Activated effector memory CD4-positive, alpha-beta T cell treated with Interleukin-2 at 50 U/mL for 16 hours (primary cell): ENCODE measurements at places on chromosomes 4 and X.

- no peak for DNase-seq
Observed at GRCh38 chr4:41380511-41381157, 123.9 kb downstream of the UCHL1 start.

GRCh38 chr4:69787879-69788278, 27.5 kb upstream of the SULT1B1 start:
- no peak for DNase-seq

DNA sequence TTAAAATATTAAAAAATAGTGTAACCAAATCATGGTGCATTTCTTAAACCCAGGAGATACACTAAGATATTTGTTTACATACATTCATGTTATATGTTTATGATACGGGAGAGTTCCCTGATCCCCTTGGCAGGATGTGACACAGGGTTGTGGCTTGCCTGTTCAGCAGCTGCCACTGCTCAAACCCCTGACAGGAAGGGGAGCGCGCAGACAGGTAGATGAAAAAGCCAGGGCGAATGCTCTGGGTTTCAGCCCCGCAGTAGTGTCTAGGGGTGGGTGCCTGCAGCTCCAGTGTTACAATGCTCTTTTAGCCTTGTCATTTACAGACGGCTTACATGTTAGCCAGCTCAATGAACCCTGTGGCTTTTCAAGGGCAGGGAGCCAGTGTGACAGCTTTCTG, 1343.8 kb upstream of the IGFBP7 start:
- DNase-seq: no peak

- no peak for DNase-seq
Observed at GRCh38 chr4:165944900-165945299, 71.9 kb downstream of the TLL1 start.

- DNase-seq: no peak
Observed at GRCh38 chr4:140242357-140243277, 88.6 kb upstream of the MAML3 start.

DNA sequence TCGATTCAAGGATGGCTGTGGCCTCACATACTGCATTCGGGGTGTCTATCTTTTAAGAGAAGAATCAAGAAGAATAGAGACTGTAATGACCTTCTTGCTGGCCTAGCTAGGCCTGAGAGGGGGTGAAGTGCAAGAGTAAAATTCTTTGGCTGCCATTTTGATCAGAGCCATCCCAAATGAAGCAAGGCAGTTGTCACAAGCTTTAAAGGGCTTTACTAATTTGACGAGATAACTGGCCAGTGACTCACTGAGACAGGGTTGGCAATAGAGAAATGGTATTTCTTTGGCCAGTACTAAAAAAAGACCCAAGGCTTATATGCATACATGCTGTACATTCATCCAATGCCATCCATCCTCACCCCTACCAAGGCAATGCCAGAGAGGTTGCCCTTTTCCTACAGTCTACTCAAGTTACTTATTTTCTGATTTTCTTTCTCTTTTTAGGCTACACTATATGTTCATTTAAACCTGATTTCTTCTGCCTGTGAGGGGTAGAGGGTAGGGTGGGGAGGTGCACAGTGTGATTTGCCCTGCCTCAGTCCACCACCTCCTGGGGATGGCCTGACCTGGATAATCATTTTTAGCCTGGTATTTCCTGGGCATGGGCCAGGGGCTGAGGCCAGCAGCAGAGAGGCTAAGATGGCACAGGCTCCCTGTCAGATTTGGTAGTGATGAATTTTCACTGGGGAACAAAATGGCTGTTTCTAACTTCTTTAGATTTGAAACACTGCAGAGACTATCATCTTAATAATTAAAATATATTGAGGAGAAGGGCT, 32.2 kb downstream of the ATG4A start:
- no peak for DNase-seq

- DNase-seq: peak; percentile 15
Observed at GRCh38 chrX:109890910-109891502, 111.9 kb upstream of the TMEM164 start.

DNA sequence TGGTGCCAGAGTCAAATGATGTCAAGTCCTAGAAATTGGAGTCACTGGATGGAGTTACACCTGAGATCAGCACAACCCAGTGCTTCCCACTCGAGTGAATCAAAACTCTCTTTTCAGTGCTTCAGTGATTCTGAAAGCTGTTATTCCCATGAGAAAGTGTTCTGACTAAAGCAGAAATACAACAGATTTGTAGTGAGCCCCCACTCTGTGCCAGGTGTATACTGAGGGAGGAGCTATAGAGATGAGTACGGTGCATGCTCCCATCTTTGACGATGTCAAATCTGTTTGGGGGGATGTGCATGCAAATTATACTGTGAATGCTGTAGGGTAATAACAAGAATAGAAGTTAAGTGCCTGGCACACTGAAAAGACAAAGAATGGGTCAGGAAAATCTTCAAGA, 330.2 kb downstream of the HS3ST1 start:
- no peak for DNase-seq

- no peak for DNase-seq
Observed at GRCh38 chrX:72113461-72113860, 18.3 kb downstream of the RTL5 start.

DNA sequence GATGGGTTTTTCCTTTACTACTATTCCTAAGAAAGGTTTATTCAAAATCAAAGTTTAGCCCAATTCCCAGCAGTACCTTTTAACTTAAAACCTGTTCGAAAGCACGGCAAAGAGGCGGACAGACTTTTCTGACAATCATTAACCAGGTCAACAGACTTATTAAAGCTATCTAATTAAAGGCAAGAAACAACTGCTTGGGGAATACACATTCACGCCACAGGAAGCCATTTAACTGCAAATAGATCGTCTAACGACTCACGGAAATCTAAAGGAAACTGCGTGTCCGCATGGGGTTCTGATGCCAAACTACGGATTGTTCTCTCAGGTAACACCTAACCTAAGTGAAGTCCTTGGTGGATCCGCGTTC, 663 bp upstream of the USP53 start:
- DNase-seq: no peak

GRCh38 chr4:176883108-176883550, 90.4 kb upstream of the VEGFC start:
- DNase-seq: no peak

DNA sequence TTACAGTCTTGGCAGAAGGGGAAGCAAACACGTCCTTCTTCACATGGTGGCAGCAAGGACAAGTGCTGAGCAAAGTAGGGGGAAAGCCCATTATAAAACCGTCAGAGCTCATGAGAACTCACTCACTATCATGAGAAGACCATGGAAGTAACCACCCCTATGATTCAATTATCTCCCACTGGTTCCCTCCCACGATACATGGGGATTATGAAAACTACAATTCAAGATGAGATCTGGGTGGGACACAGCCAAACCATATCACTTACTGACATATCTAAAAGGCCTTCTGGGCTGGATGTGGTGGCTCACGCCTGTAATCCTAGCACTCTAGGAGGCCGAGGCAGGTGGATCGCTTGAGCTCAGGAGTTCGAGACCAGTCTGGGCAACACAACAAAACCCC, 117.1 kb upstream of the USP9X start:
- DNase-seq: no peak

DNA sequence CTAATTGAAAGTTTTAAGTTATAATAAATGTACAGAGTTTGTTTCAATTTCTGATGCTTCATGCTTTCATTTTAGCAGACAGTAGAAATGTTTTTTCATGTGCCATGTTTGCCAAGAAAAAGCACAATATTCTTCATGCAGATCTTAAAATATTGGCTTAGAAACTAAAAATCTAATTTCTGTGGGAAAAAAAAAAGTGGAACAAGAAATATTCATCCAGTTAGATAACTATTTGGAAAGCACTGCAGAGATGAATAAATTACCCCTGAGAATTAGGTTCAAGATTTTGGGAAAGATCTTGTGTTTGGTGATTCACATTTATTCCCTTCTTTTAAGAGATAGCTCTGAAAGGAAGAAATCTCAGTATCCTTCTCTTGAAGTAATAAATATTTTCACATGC, 912.5 kb downstream of the C4orf33 start:
- no peak for DNase-seq

- DNase-seq: no peak
Observed at GRCh38 chrX:130625386-130625785, 223.6 kb downstream of the RBMX2 start.

DNA sequence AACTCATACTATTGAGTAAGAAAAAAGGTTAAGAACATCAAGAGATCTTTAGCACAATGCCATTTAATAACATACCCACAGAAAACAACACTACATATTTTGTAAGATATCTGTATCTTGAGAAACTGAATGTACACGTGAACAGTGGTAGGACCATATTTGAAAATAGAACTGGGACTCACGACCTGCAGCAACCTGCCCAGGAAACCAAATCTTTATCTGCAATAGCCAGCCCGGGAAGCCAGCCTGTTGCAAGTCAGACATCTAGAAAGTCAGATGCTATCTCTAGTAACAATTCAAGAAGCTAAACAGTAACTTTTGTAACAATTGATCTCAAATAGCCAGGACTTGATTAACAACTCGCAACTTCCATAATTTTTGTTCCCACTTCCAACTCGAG, 52.6 kb upstream of the SOD3 start:
- no peak for DNase-seq

- DNase-seq: no peak
Observed at GRCh38 chr4:17667253-17667652, 52.8 kb downstream of the MED28 start.

DNA sequence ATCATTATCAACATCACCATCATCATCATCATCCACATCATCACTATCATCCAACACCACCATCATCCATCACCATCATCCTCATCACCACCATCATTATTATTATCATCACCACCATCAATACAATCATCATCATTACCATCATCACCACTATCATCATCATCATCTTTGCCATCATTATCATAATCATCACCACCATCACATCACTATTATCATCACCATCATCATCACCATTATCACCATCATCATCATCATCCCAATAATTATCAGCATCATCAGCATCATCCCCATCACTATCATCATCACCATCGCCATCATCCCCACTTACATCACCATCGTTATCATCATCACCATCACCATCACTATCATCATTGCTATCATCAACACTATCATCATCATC, 1021.9 kb upstream of the PRKX start:
- DNase-seq: no peak

DNA sequence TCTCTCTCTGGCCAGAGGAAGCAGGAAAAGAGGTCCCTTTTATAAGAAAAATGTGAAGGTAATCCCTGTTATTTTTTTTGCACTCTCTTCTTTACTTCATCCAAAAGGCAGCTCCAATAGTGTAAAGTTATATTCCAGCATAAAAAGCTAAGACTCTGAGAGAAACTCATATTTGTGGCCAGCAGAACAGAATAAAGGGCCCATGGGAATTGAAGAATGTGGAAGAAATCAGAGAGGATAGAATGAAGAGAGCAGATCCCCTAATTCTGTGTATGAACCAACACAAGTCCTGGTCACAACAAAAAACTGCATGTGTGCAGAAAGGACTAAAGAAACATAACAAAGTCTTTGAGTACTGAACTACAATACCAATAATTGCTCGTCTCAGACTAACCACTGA, 22.3 kb downstream of the RPS6KA6 start:
- no peak for DNase-seq

DNA sequence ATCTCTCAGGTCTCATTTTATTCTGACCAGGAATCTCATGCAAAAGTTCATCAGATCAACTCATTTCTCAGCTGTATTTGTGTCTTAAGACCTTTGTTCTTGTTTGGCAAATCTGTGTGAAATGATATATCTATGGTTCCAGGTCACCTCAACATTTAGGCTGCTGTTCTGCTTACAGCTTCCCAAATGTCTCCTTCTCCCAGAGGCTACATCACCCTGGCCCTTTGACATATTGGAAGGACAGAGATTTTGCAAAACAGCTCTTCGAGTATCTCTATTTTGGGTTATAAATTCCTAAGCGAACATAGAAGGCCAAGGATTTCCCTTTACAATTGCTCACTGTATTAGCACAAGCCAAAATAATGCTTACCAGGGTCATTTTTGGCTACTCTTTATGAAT, 57.5 kb upstream of the GIMD1 start:
- no peak for DNase-seq

DNA sequence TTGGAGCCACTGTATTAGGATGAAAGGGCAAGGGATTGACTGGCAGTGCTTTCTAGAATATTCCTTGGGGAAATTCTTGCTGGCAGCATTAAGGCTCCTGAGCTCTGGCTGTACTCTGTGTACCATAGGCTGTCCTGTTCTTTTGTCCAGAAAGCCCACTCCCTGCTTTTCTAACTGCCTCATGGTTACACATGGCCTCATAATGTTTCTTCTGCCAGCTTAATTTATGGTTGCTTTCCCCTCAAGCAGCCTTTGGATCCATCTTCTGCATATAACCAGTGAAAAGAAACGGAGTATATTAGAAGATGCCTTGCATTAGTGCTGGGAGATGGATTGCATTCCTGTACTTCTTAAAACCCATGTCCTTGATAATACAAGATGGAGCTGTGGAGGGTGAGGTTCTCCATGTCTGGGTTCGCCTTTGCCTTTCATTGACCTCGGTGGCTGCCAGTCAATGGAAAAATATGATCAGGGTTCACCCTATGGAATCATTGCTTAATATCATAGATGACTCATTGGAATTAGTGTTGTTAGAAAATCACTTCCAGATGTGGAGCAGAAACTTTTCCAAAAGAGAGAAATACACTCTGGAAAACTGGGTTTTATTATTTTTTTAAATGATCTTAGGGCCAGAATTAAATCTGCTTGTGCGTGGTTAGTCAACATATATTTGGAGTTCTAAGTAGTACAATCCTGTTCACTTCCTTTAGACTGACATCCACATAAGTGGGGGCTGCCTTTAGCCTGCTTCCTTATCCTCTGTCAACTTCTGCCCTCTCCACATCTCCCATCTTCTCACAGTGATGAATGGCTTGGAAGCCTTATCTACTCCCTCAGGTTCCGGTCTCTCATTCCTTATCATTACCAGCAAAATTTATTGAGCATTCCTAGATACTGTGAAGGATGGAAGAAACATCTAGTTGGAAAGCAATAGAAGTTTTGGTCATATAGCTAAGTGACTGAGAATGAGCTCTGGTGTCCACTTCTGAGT, 24.9 kb downstream of the DOCK11 start:
- DNase-seq: no peak

- no peak for DNase-seq
Observed at GRCh38 chrX:74492720-74493201, 71.5 kb downstream of the SLC16A2 start.

DNA sequence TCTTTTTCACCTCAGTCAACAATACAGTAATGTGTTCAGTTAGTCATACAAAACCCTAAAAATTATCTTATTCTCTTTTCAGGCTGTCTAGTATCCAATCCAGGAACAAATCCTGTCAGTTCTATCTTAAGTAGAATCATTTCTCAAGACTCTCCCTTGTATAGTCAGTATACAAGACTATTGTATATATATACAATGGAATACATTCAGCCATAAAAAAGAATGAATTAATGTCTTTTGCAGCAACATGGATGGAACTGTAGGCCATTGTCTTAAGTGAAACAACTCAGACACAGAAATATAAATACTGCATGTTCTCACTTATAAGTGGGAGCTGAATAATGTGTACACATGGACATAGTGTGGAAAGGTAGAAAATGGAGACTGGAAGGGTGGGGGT, 501.2 kb upstream of the ATOH1 start:
- DNase-seq: no peak

GRCh38 chr4:8152090-8152864, 6.3 kb downstream of the ABLIM2 start:
- DNase-seq: no peak
